ENCODE measurements at places on chromosomes 4 and X.

DNA sequence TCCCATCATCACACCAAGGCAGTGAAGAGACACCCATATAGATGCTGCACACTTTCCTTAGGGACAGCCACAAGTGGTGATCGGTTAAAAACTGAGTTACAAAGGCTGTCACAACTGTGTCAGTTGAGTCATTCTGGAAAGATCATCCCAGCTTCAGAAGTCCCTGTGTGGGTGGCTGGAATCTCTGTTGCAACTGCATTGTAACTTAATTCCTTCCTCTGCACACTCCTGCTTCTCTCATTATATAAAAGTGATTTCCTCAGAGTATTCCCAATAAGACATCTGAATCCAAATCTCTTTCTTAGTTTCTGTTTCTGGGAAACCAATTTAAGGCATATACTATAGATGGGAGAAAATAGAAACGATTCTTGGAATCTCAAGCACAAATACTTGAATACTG, 88.1 kb downstream of the FSTL5 start:
- DNase-seq: no peak

GRCh38 chr4:182640932-182641331, 276.3 kb downstream of the DCTD start:
- DNase-seq: peak; percentile 5

DNA sequence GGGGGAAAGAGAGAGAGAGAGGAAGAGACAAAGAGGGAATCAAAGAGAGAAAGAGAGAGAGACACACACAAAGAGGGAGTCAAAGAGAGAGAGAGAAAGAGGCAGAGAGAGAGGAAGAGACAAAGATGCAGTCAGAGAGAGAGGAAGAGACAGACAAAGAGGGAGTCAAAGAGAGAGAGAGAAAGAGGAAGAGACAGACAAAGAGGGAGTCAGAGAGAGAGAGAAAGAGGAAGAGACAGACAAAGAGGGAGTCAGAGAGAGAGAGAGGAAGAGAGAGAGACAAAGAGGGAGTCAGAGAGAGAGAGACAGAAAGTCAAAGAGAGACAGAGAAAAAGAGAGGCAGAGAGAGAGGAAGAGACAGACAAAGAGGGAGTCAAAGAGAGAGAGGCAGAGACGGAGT, 45.5 kb downstream of the MAGEA9 start:
- no peak for DNase-seq

DNA sequence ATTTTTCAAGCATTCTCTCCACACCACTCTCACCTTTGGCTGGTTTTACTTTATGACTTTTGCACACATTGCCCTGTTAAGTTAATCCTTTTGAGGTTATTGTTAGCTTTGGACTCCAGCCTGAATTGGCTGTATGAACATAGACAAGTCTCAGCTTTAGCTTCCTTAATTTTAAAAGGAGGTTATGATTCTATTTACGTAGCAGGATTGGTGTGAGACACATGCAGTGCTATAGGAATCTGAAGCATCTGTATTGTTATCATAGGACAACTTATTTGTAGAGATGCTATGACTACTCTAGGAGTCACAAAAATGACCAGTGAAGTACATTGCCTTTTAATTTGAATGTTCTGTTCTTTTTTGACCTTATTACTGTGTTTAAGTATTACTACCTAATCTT, 15.7 kb downstream of the PGAM4 start:
- DNase-seq: no peak

DNA sequence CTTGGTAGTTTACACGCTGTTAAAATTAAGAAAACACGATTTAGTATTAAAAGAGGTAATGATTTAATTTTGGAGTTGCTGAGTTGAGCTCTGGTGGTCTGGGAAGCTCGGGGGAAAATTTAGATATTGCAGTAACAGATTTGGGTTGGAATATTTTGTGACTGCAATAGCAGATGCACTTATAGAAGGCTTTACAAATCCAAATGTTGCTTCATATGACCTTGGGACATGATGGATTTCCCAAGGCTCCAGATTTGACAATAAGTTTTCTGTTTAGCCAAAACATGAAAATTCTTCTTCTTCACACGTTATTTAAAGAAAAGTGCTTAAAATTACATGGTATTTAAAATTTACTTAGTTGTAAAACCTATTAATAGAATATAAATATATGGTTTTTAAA, 302.0 kb downstream of the SPRY1 start:
- DNase-seq: no peak

DNA sequence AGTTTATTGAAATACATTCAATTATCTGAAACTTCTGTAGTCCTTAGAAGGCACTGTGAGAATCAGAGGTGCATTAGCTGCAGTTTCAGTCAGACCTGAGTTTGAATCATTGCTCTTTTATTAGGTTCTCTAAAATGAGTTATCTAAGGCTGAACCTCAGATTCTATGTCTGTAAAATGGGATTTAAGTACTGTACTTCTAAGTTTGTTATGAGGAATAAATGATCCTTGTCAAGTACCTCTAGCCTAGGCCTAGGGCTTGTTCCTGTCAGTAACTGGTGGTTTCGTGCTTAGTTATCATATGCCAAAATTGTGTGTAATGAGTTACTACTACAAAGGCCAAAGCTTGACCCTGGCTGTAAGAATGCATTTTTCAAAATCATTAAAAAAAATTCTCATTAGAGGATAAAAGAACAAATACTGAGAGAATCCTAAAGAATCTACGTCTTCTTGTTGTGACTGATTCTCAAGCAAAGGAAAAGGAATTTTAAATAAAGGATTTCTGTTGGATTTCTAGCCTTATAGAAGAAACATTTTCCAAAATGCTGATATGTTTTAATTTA, 65.8 kb downstream of the SLIT2 start:
- DNase-seq: no peak

DNA sequence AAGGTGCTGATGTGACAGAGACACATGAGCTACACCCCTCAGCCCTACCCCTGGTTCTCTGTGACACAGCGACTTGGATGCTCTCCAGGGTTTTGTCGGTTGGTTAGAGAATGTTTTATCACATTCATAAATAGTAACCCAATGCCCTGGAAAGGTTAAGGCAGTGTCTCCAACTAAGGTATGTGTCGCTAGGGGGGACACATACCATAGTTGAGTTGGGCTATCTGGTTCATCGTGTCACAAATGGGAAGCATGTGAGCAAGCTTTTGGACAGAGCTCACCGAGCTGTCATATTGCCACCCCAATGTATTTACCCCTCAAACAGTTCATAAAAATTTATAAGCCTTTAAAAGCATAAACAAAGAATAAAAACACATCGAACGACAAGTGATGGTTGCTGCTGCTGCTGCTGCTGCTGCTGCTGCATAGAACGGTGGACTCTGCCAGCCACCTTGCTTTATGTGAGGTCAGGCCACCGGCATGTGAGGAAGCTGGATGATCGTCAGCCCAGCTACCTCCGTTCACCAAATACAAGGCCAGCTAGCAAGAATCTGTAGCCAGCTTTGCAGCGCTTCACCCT, 55.9 kb downstream of the STOX2 start:
- peak; percentile 18 for DNase-seq

DNA sequence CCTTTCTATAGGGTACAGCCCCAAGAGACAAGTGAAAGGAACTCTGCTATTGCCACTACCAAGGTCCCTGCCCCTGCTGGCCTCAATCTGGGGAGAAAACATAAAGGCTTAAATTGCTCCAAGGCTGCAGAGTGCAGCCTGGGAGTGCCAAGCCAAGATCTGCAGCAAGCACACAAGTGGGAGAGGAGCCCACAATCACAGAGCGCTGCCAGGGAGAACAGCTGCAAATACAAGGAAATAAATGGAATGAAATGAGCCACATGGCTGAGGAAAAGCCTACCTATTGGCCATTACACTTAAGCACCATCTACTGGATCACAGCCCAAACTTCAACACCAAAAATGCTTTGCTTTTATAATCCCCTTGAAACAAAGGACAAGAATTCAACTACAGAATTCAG, 582.4 kb downstream of the FAM133A start:
- no peak for DNase-seq

GRCh38 chrX:21181232-21181853, 192.9 kb upstream of the CNKSR2 start:
- DNase-seq: no peak

DNA sequence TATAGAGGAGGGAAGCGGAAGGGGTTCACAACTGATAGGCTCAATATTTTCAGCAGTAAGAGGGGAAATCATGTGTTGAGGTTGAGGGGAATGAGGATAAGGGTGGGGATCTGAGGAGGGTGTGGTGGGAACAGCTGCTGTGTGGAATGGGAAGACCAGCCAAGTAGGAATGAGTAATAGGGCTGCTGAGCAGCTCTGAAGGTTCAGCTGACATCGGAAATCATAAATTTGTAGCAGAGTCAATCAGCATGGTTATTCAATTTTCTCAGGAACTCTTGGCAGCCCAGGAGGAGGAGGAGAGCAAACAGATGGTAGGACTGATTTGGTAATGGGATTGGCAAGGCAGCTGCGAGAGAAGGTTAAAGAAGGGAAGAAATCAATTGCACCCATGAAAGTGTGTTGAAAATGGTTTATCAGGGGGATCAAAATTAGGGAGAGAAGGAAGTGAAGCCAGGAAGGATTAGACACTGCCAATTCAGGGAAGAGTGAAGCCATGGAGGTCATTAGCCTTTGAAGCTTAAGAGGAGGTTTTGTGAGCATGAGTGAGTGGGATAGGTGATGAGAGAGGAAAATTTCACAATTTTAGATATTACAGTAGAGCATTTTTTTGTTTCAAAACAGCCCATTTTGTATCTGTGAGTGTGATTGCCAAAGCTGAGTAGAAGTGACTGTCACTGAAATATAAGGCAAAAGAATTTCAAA, 82.6 kb downstream of the PCDH7 start:
- DNase-seq: no peak

GRCh38 chr4:22514001-22514400, 1.9 kb downstream of the ADGRA3 start:
- DNase-seq: no peak

DNA sequence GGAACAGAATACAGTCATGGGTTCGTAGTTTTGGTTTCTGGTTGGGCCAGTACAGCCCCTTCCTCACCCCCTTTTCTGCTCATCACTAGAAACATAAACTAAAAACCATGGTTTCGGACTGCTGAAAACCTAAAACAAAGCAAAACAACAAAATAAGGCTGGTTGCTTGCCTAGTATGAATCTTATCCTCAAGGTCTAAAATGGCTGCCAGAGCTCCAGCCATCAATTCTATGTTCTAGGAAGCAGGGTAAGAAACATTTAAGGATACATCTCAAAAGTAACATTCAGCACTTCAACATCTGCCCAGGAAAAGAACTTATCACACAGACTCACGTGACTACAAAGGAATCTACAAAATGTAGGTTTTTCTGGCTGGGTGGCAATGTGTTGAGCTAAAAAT, 31.5 kb downstream of the PPP3CA start:
- no peak for DNase-seq

- DNase-seq: no peak
Observed at GRCh38 chr4:170769862-170770261, 680.1 kb upstream of the AADAT start.

DNA sequence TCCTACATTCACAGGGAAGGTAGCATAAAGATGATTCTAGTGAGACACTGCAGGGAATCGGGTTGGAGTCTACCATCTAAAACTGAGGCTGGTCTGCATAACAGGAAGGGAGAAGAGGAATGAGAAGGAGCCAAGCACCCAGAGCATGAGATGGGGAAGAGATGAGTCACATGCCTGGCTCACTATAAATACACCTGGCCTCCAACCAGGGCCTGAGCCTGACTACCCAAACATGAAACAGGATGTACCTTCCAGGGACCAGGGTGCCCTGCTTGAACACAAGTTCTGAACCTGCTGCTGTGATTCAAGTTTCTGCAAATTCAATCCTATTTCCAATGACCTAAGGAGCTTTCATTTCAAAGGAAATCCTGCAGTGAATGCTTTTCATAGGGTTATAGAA, 24.9 kb downstream of the CD99L2 start:
- DNase-seq: no peak

- DNase-seq: no peak
Observed at GRCh38 chr4:118825799-118826198, 10.1 kb downstream of the SEC24D start.

GRCh38 chr4:61094854-61095598, 105.1 kb upstream of the ADGRL3 start:
- DNase-seq: no peak

GRCh38 chr4:123468479-123469031, 72.0 kb downstream of the SPRY1 start:
- DNase-seq: no peak

GRCh38 chr4:82578935-82579334, 17.1 kb upstream of the TMEM150C start:
- no peak for DNase-seq

GRCh38 chrX:46737462-46737861, 21.5 kb downstream of the SLC9A7 start:
- no peak for DNase-seq

GRCh38 chr4:54289316-54289715, 60.2 kb downstream of the PDGFRA start:
- DNase-seq: no peak

- no peak for DNase-seq
Observed at GRCh38 chr4:57442831-57443291, 332.7 kb upstream of the IGFBP7 start.

- DNase-seq: no peak
Observed at GRCh38 chr4:71254451-71255012, 84.3 kb upstream of the SLC4A4 start.

DNA sequence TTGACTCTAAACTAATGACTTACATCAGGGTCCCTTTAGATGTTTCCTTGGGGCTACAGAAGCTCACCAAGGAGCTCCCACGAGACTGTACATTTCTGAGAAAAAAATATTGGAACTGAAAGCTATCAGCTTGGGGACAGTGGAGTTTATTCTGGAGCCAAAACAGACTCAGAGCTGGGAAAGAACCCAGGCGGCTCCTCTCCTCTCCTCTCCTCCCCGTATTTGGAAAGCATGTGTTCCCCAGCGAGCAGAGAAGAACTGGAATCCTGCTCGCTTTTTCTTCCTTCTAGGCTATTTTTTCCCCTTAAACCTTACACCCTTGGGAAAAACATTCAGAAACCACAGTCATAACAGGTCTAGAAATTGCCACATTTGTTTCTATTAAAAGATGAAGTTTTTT, 4.3 kb upstream of the MAP7D3 start:
- no peak for DNase-seq

DNA sequence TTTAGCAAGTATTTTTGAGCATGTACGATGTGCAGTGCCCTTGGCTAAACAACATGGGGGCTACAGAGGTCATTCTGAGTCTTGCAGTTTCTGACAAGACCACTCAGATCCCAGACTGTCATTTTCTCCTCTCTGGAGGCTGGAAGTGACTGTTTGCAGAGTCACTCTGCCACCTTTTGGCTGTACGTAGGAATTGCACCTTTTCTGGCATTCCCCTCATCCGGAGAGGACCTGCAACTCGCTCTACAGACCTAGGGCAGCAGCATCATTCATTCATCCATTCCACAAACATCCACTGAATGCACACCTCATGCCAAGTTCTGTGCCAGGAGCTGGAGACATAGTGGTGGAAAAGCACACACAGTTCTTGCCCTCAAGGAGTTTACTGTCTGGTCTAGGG, 160.4 kb upstream of the GPR101 start:
- DNase-seq: no peak

All from NCI-H1105 (cell line).